ENCODE measurements at places on chromosomes 4 and X.

- no peak for DNase-seq
These were observed 9.3 kb upstream of the SH3TC1 start for GRCh38 chr4:8189551-8190466.

GRCh38 chrX:57380026-57380796 lies 93.7 kb downstream of the FAAH2 start:
- DNase-seq: no peak

DNA sequence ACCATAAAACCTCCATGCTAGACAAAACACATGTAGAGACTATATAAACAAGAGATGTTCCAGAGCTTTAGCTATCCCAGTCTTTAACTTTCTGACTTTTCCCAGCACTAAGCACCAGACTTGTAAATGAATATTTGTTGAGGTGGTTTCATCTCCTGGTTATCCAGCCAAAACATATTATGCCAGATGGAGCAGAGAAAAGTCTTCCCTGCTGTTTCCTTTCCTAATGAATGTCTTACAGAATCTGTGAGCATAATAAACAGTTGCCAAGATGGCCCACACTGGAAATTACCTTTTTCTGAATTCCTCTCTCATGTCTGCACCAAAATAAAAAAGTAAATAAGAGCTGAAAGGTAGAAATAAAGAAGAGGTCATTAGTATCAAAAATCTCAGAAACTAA lies 159.2 kb downstream of the TECRL start:
- no peak for DNase-seq

GRCh38 chr4:113285501-113285900 lies 236.0 kb downstream of the ANK2 start:
- DNase-seq: no peak

DNA sequence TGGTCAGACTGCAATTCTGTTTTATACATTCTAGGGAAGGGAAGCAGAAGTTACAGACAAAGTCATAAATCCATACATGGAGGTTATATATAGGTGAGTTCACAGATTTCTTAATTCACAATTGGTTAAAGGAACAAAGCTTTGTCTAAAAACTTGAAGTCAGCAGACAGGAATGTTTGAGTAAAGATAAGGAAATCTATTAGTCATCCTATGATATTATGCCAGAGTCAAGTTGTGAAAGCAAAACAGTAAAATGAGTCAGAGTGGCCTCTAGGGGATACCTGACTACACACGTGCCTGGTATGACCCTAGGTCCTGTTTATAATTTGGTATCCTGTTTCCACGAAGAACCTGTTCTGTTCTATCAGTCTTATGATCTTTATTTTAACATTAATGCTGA lies 31.5 kb downstream of the ACTRT1 start:
- no peak for DNase-seq

- no peak for DNase-seq
These were observed at the start of gene PLP1 for GRCh38 chrX:103776546-103776945. TSS of gene PLP1 (plus strand) at chrX:103776840. CDS start at chrX:103776996, 156 bp downstream.

GRCh38 chr4:28879900-28880299 lies 1840.3 kb upstream of the PCDH7 start:
- no peak for DNase-seq

- DNase-seq: no peak
These were observed 188.8 kb downstream of the GPAT3 start for GRCh38 chr4:83724485-83725335.

GRCh38 chrX:129818123-129818522 lies 25.6 kb downstream of the ZDHHC9 start:
- no peak for DNase-seq

GRCh38 chr4:110163327-110164069 lies 34.9 kb downstream of the ELOVL6 start:
- no peak for DNase-seq

DNA sequence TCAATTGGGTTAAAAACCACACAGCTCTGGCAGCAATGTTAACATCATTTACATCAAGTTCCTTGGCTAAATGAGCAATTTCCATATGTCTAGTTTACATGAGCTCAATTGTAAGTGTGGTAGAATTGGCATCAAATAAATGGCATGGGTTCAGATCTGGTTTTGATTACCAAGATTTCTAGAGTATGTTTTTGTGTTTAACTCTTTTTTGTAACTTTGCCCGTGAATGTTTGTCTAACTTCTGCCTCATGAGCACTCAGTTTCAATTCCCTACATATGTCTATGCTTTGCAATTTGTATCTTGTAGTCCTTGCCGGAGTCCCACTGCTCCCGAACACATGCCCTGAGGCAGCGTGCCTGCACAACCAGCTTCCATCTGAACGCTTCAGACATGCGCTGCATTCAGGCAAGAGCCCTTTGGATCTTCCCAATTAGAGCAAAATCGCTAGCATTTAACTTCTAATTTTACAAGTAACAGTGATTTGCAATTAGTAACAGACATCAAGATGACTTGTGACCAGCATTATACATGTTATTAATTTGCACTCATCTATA lies 644.4 kb downstream of the TRIML1 start:
- DNase-seq: no peak

- DNase-seq: no peak
These were observed 153.4 kb downstream of the FSTL5 start for GRCh38 chr4:162010362-162010761.

GRCh38 chrX:14079891-14080430 lies 50.3 kb upstream of the GEMIN8 start:
- no peak for DNase-seq

DNA sequence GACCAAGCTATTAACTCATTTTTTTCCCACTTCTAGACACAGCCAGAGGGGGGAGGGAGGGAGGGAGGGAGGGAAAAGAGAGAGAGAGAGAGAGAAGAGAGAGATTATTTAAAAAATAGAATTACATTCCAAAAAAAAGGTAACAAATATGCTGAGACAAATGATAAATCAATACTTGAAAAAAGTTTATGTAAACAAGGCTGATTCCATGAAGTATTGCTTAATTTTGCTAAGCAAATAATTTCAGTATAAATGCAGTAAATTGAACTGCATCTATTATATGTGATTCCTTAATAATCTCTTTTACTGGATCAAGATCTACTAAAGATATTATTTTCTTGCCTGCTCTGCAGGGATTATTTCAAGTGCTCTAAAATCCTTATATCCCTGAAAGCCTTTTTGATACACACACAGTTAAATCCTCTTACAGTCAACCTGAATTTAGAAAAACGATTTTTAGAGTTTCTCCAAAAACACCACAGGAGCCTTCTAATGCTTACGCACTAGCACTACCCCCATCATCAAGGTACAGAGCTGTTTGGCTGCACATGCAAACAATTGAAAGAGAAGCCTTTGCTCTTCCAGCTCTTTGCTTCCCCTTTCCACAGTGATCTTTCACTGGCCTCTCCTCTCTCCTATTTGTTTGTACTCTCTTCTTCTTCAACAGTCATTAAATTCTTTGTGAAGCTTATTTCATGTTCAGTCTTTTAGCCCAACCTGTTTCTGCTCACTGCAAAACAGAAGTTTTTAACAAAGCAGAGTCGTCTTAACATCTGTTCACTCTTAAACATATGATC lies 426.3 kb upstream of the FAM241A start:
- no peak for DNase-seq

DNA sequence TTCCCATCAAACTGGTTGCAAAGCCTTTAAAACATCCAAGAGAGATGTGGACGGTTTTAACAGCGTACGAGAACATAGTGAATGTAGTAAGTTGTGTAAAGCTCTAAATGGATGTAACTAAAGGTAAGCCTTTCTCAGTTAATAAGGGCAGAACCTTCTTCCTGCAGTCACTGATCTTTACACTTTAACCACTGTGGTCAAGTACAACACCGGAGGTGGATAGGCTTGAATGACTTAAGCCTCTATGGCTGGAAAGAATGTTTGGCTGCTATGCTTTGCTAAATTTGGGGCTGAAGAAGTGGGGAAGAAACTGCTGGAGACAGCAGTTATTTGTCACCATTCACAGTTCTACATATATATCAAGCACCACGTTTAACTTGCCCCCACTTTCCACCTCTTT lies 285.1 kb upstream of the FMR1 start:
- no peak for DNase-seq

DNA sequence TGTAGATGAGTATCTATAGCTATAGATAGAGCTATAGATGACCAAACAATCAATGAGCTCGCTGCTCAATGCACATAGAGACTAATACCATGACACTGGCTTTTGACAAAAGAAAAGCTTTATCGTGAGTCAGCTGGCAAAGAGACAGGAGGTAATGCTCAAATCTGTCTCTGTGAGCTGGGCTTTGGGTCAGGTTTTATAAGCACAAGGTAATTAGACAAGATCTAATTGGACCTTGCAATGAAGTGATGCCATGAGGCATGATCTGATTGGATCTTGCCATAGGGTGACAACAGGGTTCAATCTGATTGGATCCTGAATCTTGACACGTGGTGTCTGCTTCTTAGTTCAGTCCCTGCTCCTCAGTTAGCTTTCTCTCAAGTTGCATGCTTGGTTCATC lies 180.7 kb upstream of the MXRA5 start:
- no peak for DNase-seq

DNA sequence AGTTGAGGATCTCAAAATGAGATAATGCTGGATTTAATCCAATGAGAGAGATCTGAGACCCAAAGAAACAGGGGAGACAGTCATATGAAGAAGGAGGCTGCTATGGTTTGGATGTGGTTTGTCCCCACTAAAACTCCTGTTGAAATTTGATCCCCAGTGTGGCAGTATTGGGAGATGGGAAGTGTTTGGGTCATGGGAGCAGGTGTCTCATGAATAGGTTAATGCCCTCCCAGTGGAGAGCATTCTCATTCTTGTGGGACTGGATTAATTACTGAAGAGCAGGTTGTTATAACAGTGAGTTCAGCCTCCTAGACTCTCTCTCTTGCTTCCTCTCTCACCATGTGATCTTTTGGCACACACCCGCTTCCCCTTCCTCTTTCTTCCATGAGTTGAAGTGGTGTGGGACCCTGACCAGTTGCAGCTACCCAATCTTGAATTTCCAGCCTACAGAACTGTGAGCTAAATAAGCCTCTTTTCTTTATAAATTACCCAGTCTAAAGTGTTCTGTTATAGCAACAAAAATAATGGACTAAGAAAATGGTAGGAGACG lies 70.3 kb downstream of the PPEF2 start:
- no peak for DNase-seq

DNA sequence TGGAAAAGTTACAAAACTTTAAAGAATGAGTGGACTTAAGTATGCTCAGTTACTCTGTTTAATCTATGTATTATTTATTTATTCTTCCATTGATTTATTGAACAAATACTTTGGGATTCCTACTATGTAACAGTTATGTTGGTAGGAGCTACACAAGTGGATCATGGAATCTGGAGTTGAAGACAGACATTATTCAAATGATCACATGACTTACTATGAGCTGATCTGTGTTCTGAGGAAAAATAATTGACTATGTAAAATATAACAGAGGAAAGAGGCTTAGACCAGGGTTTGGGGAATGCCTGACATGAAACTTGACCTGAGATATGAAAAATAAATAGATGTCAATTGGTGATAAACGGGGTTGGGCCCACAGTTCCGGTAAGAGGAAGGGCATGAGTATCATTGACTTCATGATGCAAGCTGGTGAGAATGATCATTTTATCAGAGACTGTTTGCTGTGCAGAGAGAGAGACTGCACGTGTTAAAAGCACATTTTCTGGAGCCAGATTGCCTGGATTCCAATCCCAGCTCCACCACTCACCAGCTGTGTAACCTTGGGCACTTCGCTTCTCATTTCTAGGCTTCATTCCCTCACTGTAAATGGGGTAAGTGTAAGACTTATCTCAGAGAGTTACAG lies 179.0 kb downstream of the SPCS3 start:
- DNase-seq: no peak

Data from activated T-cell treated with anti-CD3 and anti-CD28 coated beads, Interleukin-2, amount 50 U/mL, for 48 hours (primary cell).